ENCODE measurements at places on chromosomes 7 and 10. TPM values are rescaled to one million over a fixed set of nuclear protein-coding genes. Genes with fewer than 3 reads are reported as not detected.

Gene GSTO2
- total RNA-seq, result 2.2 TPM

Gene CCL24
- total RNA-seq, result not detected

Gene SRRM3
- 0.36 TPM for total RNA-seq

GRCh38 chr7:101352920-101353308 lies 9.8 kb upstream of the COL26A1 start:
- no peaks in the 10 kb centered on the region for H3K4me1 ChIP-seq
- H3K27ac ChIP-seq, result no peak overlapping the region
- H3K4me3 ChIP-seq, result no peak overlapping the region
- no peaks in the 10 kb centered on the region for H3K27me3 ChIP-seq

DNA sequence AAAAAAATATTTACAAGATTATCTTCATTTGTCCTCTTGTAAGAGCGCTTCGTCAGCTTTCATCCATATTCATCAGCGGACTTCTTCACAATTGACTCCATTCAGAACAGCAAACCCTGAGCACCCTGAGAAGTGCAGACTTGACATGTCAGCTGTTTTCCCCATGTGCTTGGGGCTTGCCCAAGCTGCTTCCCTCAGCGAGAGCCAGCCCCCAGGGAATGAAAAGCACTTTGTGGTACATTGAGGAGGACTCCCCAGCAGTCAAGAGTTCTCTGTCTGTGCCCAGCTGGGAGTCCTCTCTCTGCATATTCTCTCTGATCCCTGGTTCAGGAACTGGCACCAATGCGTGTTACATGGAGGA lies 22.7 kb downstream of the HKDC1 start:
- no peak overlapping the region for H3K27ac ChIP-seq
- H3K36me3 ChIP-seq, result no peaks in the 10 kb centered on the region
- H3K4me1 ChIP-seq, result peaks cover 32% of the 10 kb centered on the region

Measured in osteoblast (primary cell).